Cortex of kidney (tissue), 1 donor: ENCODE measurements at places on chromosomes 7 and 10.

DNA sequence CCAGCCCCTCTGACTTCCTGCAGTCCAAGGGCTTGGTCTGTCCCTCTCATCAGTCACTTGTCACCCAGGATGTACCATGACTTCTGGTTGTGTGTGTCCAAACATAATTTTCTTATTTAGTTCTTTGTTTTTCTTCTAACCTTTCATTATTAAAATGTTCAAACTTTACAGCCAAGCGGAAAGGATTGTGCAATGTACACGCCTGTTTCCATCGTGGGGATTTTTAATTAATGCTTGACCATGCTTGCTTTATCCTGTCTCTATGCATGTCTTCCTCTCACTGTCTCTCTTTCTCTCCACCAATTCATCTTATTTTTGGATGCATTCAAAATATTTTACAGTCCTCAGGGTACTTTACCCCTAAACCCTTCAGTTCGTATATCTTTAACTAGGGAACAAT, 26.2 kb upstream of the ZNF488 start:
- DNase-seq, result no peak

GRCh38 chr10:123962756-123963530, 71.3 kb upstream of the CPXM2 start:
- DNase-seq, result no peak

DNA sequence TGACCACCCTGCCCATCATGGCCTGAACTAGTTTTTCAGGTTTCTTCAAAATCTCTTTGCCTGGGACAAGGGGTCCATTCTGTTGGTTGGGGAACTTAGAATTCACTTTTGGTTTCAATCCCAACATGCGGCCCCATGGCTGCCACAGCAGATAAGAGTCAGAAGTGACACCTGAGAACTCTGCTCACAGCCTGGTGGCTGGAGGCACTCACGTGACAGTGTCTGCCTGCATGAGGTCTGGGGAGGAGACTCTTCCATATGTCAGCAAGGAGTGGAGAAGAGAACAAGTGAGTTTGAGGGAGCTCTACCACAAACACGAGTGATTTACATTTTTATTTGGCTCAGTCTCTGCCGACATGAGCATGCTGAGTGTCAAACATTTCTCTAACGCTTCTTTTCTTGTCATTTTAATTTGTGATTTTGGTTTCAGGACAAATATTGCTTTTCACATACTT, 370.4 kb downstream of the TNS3 start:
- DNase-seq, result no peak

DNA sequence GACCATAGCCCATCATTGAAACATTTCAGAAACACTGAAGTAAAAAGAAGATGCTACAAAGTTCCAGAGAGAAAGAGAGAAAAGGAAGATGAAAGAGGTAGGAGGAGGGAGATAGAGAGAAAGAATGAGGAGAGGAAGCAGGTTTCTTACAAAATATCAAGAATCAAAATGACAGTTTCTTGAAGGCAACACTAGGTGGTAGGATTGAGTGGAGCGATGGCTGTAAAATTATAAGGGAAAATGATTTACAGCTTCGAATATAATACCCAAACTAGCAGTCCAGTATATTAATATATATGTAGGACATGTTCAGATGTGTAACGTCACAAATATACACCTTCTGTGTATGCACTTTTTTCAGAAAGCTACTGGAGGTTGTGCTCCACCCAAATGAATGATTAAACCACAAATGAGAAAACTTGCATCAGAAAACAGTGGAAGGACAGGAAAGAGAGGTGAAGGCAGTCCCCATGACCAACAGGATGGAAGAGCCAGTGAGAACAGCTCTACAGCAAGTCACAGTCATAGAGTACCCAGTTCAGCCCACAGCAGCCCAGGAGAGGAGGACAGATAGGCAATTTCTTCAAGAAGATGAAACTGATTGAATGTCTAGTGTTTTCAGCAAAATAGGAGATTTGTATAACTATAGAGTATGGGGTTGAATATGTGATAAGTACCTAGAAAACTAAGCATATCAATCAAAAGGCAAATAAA, 151.5 kb upstream of the TARP start:
- DNase-seq, result no peak

- no peak for DNase-seq
Observed at GRCh38 chr10:84521013-84521412, 192.6 kb downstream of the CCSER2 start.

DNA sequence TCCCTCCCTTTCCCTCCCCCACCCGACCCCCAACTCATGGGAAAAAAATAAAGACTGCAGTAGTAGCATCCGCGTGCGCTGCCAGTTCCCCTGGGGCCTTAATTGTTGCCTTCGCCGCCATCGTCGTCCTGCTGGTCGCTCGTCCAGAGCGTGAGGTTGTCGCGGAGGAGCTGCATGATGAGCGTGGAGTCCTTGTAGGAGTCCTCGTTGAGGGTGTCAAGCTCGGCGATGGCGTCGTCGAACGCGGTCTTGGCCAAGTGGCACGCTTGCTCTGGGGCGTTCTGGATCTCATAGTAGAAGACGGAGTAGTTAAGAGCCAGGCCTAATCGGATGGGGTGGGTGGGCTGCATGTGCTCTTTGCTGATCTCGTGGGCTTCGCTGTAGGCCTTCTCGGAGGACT, 27.0 kb downstream of the HSPB1 start:
- DNase-seq, result no peak

DNA sequence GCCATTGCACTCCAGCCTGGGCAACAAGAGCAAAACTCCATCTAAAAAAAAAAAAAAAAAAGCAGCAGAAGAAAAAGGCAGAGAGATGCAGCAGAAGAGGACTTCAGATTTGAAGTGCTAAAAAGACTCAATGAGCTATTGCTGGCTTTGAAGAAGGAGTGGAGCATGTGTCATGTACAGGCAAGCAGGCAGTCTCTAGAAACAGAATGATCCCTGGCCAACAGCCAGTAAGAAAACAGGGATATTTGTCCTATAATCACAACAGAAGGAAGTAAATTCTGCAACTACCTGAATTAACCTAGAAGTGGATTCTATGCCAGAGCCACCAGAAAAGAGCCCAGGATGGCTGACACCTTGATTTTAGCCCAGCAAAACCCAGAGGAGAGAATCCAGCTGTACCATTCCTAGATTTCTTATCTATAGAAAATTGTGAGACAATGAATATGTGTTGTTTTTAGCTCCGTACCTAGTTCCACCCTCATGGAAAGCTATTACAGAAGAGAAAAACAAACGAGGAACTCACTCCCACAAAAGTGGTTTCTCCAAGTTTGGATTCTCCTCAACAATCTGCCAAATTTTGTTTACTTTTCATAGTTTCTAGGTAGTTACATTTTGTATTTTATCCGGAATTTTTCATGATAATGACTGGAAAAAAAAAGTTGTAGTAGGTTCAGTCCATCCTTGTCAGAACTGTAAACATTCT, 198.2 kb upstream of the GNAI1 start:
- DNase-seq, result no peak

DNA sequence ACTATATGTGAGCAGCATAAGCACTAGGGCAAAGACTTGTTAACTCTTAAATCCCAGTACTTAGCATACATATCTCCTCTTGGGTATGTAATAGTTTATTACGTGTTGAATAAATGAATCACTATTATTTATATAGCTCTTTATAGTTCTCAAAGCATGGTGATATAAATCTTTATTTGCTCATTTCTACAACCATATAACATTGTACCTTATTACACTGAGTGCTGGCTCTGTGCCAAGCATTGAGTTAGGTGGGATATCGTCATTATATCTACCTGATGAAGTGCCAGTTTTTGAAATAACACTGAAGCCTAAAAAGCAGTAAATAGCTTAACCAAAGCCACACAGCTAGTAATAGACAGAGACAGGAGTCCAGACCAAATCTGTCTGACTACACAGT, 27.9 kb downstream of the AHR start:
- DNase-seq, result no peak

DNA sequence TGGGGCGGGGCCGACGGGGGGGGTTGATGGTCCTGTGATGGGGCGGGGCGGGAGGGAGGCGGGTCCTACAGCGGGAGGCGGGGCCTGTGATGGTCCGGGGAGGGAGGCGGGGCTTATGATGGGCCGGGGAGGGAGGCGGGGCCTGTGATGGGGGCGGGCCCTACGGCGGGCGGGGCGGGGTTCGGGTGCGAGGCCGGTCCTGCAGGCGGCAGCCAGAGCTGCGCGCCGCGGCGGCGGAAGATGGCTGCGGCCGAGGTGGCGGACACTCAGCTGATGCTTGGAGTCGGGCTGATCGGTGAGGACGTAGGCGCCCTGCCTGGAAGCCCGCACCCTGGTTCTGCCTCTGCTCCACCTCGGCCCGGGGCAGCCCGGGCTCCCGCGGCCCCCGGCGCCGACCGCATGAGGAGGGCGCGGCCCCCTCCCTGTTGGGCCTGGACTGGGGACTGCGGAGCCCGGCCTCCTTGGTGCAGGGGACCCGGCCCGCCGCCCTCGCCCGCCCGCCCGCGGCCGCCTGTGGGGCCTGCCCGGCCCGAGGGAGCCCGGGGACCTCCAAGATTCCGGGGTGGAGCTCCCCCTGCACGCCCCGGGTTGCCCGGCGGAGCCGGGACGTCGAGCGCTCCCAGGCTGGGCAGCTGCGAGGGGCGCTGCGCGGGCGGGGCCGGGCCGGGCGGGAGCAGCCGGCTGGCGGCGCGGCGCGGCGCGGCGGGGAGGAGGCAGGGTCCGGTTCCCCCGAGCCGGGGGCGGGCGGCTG, at the start of gene DENND10:
DENND10 (plus strand) TSS at position 211 of the 751 bp plus-strand sequence; CDS start at position 241, 30 bp downstream.
- DNase-seq, result no peak

GRCh38 chr10:43963793-43964425, 315.2 kb upstream of the ZNF32 start:
- no peak for DNase-seq

DNA sequence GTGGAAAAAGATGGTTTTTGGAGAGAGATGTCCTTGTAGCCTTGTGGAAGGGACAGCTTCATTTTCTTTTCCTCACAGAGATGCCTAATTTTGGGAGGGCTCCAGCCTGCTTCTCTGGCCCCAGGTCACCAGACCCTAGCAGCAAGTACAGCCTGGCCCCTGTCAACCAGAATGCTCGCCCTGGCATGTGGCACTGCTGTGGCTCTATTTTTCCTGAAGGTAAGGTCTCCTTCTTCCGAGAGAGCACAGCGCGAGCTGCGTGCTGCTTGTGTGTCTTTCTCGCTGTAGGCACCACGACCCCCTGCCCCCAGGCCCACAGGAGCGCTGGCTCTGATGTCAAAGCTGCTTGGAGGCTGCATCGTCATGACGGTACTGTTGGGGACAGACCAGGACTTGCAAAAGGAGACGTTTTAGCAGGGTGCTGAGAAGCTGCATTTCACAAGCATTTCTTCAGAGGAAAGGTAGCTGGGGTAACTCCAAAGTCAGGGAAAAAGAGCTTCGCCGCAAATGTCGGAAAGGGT, 58.7 kb downstream of the CLEC2L start:
- no peak for DNase-seq

GRCh38 chr10:92180399-92180798, 110.5 kb downstream of the CPEB3 start:
- DNase-seq, result no peak

DNA sequence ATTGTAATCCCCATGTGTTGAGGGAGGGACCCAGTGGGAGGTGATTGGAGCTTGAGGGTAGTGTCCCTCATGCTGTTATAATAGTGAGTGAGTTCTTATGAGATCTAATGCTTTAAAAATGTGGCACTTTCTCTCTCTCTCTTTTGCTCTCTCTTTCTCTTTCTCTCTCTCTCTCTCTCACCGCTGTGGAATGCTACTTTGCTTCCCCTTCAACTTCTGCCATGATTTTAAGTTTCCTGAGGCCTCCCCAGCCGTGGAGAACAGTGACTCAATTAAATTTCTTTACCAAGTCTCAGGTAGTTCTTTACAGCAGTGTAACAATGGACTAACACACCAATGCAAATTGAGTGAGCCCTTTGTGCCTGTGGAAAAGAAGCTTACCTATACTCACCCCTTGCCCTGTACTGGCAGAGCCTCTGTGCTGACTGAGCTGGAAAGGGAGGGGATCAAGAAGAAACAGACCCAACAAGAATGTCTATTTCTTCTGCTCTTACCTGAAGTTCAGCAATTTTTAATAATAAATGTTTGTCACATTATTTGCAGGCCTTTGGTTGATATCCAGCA, 642.5 kb upstream of the KCND2 start:
- no peak for DNase-seq

- DNase-seq, result no peak
Observed at GRCh38 chr7:128172151-128172550, 68.9 kb upstream of the LEP start.

DNA sequence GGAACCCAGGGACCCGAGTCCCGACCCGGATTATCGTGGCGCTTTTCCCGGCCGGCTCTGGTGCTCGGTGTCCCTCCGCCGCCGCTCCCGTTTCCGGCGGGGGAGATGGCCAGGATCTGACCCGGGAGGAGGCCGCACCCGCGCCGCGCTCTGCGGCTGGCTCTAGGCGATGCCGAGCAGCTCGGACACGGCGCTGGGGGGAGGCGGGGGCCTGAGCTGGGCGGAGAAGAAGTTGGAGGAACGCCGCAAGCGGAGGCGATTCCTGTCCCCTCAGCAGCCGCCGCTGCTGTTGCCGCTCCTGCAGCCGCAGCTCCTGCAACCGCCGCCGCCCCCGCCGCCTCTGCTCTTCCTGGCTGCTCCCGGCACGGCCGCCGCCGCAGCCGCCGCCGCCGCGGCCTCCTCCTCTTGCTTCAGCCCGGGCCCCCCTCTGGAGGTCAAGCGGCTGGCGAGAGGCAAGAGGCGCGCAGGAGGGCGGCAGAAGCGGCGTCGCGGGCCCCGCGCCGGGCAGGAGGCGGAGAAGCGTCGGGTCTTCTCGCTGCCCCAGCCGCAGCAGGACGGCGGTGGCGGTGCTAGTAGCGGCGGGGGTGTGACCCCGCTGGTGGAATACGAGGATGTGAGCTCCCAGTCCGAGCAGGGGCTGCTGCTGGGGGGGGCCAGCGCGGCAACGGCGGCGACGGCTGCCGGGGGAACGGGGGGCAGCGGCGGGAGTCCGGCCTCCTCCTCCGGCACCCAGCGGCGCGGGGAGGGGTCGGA, 593 bp downstream of the CDK13 start:
- DNase-seq, result no peak

DNA sequence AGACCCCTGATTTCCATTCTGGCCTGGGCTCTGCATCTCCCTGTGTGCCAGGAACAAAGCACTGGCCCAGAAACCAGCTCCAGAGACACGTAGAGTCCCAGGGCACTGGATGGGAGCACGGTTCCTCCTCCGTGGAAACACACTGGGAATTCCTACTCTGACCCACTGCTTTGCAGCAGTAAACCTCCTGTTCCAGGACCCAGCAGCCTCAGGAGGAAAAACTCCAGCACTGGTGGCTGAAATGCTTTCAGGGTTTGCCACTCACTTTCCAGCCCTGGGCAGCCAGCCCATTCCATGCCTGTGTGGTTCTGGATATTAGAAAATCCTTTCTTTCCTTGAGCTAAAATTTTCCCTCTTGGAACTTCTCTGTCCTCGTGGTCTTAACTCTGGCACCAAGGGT, 58.0 kb downstream of the FAM171A1 start:
- DNase-seq, result no peak

- no peak for DNase-seq
Observed at GRCh38 chr10:103080891-103081581, 112.0 kb downstream of the NT5C2 start.
